ENCODE measurements at places on chromosomes 11 and 22. TPM values are rescaled to one million over a fixed set of nuclear protein-coding genes. Genes with fewer than 3 reads are reported as not detected.

DNA sequence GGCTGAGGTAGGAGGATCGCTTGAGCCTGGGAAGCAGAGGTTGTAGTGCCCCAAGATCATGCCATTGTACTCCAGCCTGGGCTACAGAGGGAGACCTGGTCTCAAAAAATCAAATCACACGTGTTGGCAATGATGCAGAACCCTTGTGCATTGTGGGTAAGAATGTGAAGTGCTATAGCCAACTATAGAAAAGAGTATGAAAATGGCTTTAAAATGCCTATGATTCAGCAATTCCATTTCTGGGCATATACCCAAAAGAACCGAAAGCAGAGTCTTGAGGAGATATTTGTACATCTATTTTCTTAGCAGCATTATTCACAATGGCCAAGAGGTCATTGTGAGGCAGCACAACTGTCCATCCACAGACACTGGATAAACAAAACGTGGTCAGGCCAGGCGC is 2.6 kb upstream of the FADS3 start:
- DNase-seq = no peak

DNA sequence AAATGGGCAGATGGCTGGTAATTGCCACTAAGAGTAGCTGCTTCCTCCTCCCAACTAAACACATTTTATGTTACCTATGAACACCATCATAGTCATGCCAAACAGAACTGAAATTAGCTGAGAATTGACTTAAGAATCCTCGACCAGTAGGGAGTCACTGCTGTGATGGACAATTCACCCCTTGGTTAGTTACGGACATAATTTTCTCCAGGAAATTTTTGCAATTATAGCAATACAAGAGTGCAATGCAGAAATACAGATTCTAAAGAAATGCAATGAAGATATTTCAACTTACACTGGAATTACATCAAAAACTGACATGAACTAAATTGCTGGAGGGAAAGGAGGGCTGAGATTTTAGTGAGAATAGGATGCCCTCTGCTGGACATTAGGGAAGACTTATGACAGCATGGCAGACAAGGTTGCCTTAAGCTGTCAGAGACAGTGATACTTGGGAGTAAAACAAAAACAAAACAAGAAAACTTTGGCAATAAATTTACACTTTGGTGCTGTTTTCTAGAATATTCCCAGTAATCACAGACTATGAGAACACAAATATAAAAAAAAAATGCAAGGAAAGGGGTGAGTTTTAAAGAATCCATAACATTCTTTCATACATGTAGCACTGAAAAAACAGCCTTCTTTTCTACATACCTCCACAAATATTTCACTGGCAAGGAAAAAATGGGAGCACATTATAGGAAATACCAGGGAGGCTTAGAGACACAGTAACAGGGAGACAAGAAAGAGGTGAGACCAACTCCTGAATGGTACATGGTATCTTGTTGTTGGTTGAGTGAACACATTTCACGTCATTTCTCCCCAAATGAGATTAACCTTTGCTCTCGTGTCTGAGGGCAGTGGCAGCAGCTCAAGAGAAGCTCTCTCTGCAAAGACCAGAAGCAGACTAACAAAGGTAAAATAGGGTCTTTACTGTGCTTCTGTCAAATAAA is 11.2 kb upstream of the PPP2R1B start:
- no peak for DNase-seq

NXPE4 gene
- total RNA-seq = not detected

GRCh38 chr11:8828580-8829361 is 82.2 kb upstream of the AKIP1 start:
- no peak for DNase-seq

DNA sequence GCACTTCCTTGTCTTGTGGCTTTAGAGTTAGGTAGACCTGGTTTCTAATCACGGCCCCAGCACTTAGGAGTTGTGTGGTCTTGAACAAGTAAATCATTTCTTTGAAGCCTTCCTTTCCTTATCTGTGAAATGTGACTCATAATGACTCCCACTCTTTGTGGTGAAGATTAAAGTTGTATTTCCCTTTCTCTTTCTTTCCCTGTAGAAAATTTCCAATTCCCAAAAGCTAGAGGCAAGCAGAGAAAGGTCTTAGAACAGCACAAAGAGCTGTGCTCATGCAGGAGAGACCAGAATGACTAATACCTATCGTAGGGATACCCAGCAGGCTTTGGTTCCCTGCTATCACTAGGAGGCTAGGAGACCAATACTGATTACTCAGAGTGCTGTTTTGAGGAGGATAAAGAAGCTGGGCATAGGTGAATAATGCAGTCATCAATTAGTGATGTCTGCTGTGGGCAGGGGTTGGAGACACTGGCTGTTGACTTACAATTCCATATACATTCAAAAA is 270.7 kb upstream of the SYN3 start:
- DNase-seq = no peak

DNA sequence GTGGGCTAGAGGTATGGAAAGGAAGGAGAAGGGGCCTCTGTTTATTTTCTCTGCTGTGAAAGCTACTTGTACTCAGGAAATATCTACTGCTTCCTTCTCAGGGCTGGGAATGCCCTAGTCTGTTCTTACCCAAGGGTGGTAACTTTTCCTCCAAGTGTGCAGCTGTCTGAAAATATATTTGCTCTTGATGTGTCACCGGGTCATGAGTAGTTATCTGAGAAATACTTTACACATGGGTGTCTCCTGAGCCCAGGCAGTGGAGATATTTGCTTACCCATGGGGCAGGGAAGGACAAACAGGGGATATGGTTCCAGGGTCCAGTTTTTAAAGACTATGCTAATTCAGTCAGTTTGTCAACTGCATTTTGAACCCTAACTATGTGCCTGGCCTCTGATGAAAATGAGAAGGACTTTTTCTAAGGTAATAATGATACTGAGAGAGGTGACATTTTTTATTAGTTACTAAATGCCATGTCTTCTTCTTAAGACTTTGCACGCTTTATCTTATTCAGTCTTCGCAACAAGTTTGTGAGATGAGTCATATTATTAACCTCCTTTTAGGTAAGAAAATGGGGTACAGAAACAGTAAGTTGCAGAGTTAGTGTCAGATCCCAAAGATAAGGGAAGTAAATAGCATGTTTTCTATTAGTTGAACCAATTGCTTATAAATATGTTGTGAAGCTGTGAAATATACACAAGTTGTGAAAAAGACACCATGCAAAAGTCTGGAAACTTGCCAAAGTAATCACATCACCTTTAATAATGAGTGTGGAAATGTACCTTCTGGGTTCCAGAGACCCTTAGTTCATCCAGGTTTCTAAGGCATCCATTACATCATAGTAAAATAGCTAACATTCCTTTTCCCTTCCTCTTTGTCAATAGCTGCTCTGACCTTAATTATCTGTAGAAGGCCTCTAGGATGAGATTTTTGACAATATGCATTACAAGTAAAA is 22.9 kb downstream of the SYTL2 start:
- DNase-seq = no peak

DNA sequence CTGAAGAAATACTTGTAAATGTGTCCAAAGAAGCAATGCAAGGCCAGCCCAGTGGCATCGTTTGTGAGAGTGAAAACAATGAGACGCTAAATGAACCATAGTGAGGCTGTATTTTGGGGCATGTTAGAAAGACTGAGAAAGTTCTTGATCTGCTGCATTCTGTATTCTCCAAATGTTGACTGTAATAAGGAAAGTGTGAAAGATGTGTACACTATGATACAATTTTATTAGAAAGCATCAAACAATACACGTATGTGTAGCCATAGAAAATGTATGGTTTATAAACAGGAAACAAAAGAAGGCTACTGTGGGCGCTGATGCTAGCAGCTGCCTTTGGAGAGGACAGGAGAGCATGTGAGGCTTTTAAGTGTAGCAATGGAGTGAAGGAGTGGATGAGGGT is 233.5 kb upstream of the E2F8 start:
- DNase-seq = no peak

- no peak for DNase-seq
These were observed 7.4 kb downstream of the CD82 start for GRCh38 chr11:44572884-44573283.

GRCh38 chr11:3101921-3102640 is 44.9 kb upstream of the CARS1 start:
- peak; percentile 67 for DNase-seq

GRCh38 chr11:34351687-34352469 is 5.9 kb downstream of the ABTB2 start:
- no peak for DNase-seq

TSPAN18 gene
- total RNA-seq = 14.2 TPM

- peak; percentile 91 for DNase-seq
These were observed 849 bp downstream of the TCF20 start for GRCh38 chr22:42269432-42270175.

DNA sequence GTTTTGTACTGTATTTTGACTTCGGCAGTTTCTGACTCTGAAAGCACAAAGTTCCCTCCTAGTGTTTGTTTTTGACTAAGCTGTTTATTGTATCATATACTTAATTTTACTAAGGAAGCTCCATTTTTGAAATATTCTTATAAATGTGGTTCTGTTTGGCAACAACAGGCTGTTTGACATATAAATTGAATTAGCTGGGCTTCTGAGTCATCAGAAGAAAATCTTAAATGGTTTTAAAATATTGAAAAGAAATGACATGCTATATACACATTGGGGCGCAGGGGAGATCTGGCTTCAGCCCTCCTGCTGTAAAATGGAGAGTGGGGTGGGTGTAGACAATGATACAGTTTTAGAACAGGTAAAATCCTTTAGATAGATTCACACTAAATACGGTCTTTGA is 38.6 kb downstream of the SHISA8 start:
- no peak for DNase-seq

BTG4 gene
- total RNA-seq = not detected

DNA sequence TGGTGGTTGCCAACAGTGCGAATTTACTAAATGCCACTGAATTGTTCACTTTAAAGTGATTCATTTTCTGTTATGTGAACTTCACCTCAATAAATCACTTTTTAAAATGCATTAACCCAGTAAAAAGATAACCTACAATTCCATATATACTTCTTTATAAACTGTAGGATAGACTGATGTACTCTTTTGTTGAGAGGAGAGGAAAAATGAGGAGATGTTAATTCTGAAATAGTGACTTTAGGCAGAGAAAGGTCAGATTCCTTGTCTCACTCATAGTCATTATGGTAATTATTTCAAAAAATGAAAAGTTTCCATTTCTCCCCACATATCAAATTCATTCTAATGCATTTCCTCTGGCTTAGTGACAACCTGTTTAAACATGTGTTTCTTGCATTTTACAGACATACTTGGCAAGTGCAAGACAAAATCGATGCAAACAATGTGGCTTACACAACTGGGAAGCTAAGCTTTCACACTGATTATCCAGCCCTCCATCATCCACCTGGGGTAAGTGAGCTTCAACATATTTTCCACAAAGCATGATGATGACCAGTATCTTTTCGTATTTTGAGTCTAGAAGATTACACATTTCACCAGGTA is 74.5 kb downstream of the BBOX1 start:
- no peak for DNase-seq

DNA sequence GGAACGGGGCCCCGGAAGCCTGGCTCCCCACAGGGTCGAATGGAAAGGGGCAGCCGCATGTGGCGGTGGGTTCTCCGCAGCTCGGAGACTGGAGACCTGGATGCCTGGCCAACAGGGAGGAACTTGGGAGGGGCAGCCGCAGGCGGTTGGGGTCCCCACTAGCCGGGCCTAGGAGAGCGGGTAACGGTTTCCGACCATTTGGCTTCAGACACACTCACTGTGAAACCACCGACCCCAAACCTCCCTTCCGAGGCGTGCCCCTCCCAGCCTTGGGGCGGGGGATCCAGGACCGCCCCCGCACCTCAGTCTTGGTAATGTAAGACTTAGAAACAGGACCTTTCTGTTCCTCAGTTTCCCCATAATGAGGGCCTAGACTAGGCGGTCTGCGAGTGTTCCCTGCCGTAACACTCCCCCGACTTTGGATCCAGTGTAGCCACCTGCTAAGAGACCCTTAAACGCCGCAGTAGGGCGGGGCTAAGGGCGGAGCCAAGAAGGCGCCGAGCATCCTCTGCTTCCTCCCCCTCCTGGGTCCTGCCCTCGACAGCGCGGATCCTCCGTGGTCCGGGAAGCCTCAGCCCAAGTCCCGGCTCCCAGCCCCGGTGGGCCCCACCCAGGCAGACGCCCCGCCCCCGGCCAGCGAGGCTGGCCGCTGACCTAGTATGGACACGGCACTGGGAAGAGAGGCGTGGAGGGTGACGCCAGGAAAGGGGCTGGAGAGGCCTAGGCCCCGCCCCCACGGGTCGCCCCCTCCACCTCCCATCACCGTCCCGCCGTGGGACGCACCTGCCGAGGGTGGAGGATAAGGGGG is 1.8 kb upstream of the RASGRP2 start:
- peak; percentile 96 for DNase-seq

DNA sequence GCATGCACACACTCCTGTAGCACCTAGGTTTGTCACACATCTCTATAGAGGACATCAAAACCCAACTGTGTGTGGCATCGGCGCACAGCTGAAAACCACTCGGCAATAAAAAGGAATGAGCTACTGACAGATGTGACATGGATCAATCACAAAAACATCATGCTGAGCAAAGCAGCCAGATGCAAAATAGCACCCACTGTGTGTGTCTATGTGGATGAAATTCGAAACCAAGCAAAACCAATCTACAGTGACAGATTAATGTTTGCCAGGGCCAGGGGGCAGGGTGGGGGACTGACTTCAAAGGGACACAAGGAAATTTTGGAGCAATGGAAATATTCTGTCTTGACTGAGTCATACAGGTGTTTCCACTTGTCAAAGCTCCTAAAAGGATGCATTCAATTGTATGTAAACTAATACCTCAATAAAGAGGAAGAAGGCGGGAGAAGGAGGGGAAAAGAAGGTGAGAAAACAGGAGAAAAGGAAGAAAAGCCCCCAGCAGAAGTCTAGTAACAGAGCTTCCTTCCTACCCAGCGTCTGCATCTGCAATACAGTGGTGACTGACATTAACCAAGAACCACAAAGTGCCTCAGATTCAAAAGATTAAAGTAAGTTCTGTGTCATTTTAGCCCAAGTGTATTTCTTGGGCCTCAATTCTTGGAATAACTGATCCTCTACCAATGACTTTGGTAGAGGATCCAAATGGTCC is 49.8 kb downstream of the PACSIN2 start:
- DNase-seq = no peak

DNA sequence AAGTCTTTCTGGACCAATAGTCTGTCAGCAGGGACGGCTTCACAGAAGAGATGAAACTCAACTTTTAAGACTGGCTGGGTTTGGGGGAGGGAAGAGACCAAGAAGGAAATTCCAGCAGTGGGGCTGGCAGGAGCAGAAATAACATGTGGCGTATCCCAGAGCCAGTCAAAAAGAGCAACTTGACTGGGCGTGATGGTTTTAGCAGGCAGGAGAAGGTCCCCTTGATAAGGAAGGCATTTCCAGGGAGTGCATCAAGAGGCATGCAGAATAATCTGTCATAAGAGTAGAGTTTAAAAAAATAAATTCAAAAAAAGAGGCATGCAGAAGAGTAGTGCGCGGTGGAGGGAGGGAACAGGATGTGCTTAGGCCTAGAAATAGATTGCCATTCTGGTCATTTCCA is 52.5 kb downstream of the C22orf31 start:
- DNase-seq = no peak

UPK3A gene
- total RNA-seq = not detected

DUSP18 gene
- total RNA-seq = 6.8 TPM

GRCh38 chr22:41446639-41447434 is at the start of gene TOB2:
TSS of gene TOB2 (minus strand) at chr22:41446801. CDS start at chr22:41437345, 9,456 bp downstream.
- DNase-seq = peak; percentile 98

GRCh38 chr11:38153985-38154384 is 1555.9 kb upstream of the RAG2 start:
- DNase-seq = no peak
